ENCODE measurements at places on chromosomes 1 and 21. TPM values are rescaled to one million over a fixed set of nuclear protein-coding genes. Genes with fewer than 3 reads are reported as not detected.

DNA sequence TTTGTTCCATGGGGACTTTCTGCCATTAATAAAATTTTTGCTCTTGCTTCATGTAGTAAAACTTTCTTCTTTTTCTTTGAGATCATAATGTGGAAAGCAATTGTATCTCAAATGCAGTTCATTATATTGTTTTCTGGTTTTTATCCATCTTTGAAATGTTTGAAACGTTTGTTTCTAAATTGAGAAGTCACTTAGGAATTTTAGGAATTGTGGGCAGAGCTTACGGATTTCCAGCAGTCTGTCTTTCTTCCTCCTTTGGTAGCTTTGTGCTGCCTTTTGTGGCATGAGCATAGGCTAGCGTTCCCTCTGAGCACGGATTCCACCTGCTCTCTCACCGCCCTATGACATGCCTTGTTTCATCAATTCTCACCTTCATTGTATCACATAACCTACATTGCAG, 2.9 kb upstream of the ST6GALNAC5 start:
- no peak for DNase-seq

GRCh38 chr21:36743008-36743407, 44.1 kb downstream of the SIM2 start:
- DNase-seq: no peak

The FAM72C gene
- total RNA-seq: 2.1 TPM

- no peak for DNase-seq
Measured at GRCh38 chr1:204598319-204598969, 82.2 kb downstream of the MDM4 start.

GRCh38 chr1:224067621-224068457, 46.1 kb upstream of the FBXO28 start:
- DNase-seq: no peak

DNA sequence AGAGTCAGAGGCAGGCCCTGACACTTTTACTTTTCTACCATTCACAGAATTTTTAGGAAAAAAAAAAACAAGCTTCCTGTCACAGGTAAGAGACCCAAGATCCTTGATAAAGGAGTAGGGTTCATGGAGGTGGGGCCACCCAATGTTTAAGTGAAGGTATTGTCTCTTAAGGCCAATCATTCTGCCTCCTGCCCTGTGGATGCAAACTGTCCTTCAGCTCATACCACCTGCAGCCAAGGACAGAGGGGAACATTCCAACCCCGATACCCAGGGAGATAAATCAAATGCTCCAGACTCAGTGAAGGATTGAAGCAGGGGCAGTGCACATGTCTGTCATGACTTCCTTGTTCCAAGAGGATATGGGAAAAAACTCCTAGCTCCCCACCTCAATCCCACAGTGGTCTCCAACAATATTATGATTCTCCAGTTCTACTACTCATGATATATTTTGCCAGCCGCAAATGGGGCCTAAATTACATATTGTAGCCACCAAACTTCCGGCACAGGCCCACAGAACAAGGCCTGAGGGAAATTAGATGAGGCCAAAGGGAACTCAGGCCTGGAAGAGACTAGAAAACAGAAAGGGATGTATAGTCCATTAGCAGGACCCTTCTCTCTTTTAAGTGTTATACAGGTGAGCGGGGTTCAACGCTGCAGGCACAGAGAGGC, 59.5 kb downstream of the TRABD2B start:
- no peak for DNase-seq

The COL11A1 gene
- not detected for total RNA-seq

DNA sequence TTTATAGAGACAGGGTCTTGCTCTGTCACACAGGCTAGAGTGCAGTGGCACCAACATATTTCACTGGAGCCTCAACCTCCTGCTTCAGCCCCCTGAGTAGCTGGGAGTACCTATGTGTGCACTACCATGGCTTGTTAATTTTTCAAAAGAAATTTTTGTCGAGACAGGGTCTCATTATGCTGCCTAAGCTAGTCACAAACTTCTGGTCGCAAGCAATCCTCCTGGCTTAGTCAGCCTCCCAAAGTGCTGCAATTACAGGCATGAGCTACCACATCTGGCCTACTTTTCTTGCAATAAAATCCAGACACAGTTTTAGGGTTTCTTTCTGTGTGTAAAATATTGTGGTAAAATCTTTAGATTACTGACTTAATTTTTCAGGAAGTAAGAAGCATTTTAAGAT, 27.9 kb upstream of the NTPCR start:
- no peak for DNase-seq

DNA sequence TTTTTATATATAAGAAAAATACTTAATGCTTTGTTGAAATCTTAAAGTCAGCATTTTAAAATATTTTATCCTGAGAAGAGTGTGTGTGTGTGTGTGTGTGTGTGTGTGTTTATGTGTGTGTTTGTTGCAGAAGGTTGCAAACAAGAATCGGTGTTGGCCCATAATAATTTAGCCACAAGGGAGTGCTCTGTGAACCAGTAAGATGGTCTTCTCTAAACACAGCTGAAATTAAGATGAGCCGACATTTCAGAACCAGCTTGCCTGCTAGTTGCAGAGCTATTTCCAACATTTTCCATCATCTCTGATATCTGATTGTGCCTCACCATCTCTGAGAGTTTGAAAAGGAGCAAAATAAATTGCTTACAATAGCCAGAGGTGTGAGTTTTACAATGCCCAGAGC, 158.8 kb upstream of the SGIP1 start:
- no peak for DNase-seq

GRCh38 chr1:90707363-90707710, 9.8 kb downstream of the BARHL2 start:
- no peak for DNase-seq

The CYP4X1 gene
- 31.0 TPM for total RNA-seq

GRCh38 chr1:74113333-74113732, 84.6 kb downstream of the LRRIQ3 start:
- no peak for DNase-seq

DNA sequence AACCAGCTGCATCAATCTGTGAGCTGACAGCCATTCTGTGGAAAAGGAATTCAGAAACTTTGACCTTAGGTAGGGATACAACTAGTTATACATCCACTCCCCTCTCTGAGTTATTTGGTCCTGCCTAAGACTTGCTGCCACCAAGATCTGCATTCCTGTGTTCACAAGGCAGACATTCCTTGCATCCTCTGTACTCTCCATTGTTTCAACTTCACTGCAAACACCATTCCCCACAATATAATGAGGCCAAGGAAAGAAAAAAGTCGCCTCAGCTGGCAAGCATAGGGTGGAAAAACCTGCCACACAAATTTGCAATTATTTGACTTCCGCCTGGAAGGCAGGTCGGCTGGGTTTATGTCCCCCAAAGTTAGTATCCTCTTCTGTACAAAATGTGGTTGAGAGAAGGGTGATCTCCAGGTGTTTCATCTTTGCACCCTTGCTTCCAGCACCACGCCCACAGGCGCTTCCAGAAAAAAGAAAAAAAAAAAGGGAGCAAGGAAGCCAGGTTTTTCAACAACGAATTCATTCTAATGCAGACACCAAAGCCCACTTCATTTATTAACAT, 676 bp upstream of the CTTNBP2NL start:
- DNase-seq: no peak

- DNase-seq: no peak
Measured at GRCh38 chr21:25515484-25516405, 91.5 kb downstream of the MRPL39 start.

DNA sequence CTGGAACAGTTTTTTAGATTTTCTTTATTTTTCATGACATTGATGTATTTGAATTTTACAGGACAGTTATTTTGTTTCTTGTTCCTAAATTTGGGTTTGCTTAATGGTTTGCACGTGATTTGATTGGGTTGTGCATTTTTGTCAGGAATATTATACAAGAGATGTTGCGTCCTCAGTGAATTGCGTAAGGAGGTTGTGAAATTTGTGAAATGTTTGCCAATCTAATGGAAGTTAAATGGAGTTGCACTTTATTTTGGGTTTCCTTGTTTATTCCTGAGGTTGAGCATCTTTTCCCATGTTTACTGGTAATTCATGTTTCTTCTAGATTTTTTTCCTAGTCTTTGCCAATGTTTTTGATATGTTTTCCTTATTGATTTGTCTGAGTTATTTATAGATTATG, 19.9 kb downstream of the ZNF648 start:
- DNase-seq: no peak

DNA sequence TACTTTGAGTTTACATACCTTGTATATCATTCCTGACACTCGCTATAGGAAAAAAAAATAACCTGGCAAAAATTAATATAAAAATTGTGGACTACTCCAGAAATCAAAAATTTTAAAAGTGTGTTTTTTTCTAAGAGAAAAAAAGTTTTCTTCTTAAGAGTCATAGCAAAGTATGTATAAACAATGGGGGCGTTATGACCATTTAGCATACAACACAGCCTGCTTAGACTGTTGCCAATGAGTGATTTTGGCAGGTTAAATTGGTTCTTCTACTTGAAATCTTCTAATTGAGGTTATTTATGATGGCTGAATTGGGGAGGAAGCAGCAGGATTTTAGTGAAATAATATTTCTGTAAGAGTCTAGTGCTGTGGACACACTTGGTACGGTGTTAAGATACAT, 130.5 kb upstream of the USH2A start:
- no peak for DNase-seq
